ENCODE measurements at places on chromosomes 3 and 15.

DNA sequence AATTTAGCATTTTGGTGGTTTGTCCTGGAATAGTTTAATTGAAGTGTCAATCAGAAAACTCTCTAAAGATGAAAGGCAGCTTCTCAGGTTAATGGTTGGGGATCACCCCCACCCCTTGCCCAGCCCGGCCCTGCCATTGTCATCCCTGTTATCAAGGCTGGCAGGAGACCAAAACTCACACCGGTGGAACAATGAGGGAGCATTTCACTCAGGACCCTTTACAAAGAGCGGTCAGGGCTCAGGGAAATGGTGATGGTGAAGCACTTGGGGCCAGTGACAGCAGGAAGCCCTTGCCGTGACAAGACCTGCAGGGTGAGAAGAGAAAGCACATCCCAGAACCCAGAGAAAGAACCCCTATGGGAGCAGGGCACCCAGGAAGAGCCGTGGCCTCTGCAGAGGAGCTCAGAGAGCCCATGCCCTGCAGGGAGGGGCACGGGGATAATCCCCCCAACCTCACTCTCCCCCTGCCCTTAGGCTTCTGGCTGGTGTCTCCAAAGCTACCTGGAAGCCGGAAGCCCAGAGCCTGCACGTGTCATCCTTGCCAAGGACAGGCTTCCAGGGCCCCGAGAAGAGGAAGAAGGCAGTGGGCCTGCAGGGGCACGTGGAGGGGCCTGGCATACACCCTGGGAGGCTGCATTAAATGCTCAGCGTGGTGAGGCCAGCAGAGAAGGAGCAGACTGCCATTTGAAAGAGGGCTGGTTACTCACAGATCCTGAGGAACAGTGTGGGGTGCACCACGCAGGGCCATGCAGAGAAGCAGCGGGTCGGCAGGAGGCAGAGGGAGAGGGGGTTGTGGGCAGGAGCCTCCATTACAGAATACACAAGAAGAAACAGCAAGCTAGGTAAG lies 80.6 kb upstream of the PRR20G start:
- no peak for DNase-seq

GRCh38 chr15:33753012-33753411 lies 215.3 kb upstream of the CHRM5 start:
- DNase-seq, result no peak

DNA sequence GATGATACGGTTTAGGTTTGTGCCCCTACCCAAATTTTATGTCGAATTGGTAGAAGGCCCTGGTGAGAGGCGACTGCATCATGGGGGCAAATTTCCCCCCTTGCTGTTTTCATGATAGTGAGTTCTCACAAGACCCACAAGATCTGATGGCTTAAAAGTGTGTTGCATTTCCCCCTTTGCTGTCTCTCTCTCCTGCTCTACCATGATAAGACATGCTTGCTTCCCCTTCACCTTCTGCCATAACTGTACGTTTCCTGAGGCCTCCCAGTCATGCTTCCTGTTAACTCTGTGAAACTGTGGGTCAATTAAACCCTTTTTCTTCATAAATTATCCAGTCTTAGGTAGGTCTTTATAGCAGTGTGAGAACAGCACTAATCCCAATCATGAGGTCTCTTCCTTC lies 381.2 kb downstream of the RSL24D1 start:
- no peak for DNase-seq

GRCh38 chr15:48565560-48566482 lies 79.7 kb downstream of the FBN1 start:
- no peak for DNase-seq

- no peak for DNase-seq
Observed at GRCh38 chr3:96931119-96931862, 116.9 kb downstream of the EPHA6 start.

- no peak for DNase-seq
Observed at GRCh38 chr3:16905704-16906103, 20.9 kb downstream of the PLCL2 start.

DNA sequence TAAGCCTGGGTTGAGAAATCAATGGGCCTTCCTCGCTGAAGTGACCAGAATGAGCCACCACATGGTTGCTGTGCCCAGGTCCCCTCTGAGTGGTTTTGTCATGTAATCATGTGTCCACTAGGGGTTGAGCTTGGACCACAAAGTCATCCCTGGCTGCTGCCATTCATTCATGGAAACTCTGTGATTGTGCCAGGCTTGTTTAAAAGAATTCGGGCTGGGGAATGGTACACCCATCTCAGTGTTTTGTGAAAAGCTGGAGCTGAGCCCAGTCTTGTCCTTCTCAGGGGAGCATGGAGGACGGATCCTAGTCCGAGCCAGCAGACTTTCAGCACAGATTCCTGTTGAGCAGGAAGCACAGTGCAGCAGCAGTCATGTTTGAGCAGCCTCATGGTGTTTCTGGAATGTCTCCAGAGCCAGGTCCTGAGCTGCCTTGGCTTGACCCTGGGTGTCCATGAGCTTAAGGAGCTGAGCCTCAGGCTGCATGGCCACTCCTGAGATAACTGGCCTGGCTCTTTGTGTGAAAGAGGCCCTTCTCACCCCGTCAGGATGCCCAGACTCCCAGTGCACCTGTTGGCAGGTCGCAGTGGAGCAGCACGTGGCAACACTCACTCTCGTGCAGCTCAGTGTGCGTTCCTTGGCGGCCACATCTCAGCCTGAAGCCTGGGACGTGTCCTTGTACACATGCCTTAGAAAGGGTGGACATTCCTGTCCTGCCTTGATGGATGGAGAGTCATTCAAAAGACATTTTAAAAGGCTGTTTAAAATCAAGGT lies 260.3 kb upstream of the TPM1 start:
- DNase-seq, result peak; percentile 83

DNA sequence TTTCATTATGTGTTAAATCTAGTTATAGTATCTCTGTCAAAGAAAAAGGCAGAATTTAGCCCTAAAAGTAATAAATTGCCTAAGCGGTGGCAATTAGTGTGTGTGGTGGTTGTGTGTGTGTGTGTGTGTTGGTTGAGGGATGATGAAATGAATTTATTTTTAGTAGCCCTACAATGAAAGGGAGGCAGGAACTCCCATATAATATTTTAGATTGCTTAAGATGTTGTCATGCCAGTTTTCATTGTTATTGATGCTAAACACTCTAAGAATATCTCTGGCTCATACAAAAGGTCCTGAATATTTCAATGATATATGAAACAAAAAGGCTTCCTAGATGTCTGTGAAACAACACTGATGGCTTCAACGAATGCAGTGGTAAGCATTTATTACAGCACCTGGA lies 140.6 kb upstream of the TBC1D5 start:
- DNase-seq, result no peak

DNA sequence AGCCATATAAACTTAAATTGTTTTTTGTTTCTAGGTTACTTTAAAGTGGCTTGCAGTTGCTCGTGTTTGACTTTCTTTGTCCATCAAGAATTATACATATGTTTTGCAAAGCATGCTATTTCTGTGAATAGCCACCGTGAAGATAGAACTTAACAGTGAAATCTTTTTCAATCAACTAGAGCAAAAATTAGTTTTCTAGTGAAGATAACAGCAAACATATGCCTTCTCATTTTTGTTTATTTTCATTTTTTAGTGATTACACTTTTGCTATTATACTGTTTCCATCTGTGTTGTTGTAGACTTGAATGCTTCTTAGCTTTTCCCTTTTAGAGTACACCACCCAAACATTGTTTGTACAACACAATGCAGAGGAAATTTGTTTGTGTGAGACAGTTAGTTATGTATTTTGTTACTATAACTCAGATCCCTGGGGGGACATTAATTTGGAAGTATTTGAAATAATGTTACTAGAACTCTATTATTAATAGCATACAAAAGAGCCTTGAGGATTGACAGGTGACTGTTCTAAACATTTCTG lies 62.8 kb downstream of the CRYBG3 start:
- DNase-seq, result no peak

GRCh38 chr3:10955711-10956453 lies 36.7 kb upstream of the SLC6A1 start:
- DNase-seq, result no peak

DNA sequence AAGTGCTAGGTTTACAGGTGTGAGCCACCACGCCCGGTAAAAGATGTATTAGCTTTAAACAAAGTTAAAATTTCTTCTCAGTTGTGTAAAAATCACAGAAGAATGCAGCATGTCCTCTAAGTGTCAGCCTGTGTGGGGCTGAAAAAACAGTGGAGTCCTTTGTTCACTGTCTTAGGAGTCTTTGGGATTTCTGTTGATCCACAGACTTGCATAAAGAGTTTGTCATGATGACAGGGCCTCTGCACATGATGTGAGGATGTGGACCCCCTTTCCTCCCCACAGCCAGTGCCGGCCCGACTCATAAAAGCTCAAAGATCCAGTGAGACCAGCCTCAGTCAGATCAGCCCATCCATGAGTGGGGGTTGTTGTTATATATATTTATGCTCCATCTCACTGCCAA lies 49.0 kb upstream of the GOLGA8J start:
- no peak for DNase-seq

- DNase-seq, result no peak
Observed at GRCh38 chr3:138066383-138066782, 49.0 kb downstream of the DZIP1L start.

- DNase-seq, result no peak
Observed at GRCh38 chr15:101070502-101071273, 151.5 kb downstream of the LRRK1 start.

- DNase-seq, result no peak
Observed at GRCh38 chr15:81411969-81412633, 38.1 kb upstream of the TMC3 start.

DNA sequence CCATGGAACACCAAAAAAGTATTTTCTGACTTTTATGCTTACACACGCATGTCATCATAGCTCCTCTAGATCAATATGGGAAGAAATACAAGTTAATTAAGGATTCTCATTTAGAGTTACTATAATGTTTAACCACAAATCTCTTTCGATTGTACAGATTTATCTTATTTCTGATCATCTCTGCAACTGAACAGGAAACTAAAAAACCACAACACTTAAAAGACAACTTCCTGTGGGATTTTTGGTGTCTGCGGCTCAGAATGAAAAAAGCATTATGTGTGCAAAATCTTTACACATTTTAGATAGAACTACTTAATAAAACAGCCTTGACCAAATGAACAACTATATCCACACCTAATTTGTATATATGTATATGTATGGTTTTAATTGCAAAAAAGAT lies 3.0 kb upstream of the TJP1 start:
- DNase-seq, result no peak

GRCh38 chr15:60635507-60636352 lies 156.8 kb upstream of the ICE2 start:
- no peak for DNase-seq
